ENCODE measurements at places on chromosomes 3 and 15. TPM values are rescaled to one million over a fixed set of nuclear protein-coding genes. Genes with fewer than 3 reads are reported as not detected.

DNA sequence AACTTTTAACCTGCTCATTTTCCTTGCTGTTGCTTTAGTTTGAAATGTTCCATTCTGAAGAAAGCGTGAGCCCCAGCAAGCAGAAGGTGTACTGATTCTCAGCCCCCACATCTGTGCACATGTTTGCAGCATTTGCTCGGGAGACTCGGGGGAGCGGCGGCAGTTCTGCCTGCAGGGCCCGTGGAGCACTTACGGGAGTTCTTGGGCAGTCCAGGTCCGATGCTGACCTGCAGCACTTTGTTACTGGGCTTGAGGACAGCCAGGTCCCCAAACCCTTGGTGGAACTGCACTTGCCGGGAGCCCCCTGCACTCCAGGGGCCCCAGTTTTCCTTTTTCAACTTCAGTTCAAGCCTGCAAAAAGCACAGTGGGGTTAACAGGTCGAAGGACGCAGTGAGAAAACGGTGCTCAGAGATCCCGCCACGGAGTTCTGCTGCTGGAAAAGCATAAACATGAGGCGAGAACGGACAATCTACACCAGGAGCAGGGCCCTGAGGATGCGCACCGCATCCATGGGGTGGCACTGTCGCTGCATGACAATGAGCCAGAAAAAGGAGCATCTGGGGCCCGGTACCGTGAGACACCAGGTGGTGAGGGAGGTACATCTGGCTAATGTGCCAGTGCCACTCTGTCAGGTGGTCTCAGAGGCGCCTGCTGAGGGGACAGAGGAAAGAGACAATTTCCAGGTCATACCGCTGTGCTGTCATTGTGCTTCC is 45.6 kb upstream of the LDHAL6B start:
- peak; percentile 46 for DNase-seq

DNA sequence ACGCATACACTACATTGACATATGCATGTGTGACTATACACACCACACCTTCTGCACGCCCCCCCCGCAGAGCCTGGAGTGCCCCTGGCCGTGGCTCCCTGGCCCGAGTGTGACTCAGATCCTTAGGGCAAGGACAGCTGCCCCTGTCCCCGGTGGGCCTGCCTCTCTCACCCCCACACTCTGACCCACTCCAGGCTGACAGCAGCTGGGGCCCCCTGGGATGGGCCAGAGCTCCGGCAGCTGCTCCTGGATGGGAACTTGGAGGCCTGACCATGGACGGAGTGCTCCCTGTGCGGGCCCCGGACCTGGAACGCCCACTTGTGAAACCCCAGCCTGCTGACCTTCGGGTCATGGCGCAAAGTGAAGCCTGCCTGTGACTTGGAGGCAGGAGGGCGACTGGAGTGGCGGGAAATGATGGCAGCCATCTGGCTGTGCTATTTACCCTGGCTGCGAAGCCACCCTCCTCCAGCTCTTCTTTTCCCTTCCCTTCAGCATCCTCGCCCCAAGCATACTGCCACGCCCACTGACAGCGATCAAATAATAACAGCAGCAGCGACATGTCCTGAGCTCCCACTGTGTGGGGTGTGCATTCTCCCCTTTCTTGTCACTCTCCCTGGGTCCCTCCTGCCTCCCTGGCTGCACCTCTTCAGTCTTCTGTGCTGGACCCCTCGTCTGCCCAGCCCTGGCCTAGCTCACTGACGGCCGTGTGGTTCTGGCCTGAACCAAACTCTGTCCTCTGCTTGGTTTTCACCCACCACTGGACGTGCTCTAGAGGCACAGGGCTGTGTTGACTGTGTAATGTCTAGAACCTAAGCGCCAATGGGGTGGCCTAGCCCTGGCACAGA is 90.7 kb upstream of the MEF2A start:
- no peak for DNase-seq

- DNase-seq: no peak
Measured at GRCh38 chr3:87621667-87622066, 345.3 kb upstream of the POU1F1 start.

DNA sequence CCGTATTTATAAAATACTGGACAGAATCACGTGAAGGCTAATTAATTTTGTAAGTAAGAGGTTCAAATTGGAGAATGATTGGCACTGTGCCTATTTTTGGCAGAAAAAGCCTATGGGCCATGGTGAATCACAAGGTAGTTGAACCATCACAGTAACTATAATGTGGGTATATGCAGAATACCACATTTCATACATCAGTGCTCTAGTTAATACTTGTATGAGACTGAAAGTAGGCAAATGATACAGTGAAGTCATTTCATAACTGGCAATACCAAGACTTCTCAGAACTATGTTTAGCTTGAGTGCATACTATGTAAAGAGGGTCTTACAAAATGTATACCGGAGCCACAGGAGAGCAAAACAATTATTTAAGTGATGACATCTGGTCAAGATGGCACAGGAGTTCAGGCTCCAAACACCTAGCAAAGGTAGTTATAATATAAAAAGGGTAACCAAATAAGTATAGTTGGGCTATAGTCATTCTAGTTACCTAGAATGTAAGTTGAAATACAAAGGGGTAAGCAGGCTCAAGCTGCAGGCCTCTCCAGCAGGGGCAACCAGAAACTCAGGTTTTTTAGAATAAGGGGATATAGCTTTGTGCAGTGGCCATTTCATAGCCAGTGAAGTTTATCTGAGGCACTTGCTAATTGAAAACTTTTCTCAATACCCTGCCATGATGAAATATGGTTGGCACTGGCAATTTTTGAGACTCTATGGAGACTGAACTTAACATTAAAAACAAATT is 19.1 kb downstream of the GPR160 start:
- no peak for DNase-seq

DNA sequence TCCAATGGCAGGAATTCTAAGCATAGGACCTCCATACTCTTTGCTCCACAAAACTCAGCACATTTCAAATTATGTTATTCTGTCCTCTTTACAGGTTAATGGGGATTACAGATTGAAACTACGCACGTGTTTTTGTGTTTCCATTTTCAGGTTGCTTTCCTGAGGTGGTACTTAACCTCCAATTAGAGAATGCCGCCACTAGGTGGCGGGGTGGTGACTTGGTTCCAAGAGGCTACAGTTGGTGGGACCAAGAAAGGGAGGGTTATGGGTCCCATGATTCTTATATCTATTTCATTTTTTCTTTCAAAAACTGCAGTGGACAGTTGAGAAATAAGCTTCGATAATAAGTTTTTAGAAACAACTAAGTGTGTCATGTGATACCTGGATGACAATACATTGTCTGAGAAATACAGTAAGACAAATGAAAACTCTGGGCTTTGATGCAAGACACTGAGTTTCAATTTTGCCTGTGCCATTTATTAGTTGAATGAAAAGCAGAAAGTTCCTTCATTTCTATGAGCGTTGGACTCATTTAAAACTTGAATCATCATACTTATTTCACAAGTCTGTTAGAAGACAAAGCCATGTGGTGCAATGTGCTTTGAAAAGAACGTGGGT is 539.0 kb downstream of the FGF12 start:
- DNase-seq: peak; percentile 71

DNA sequence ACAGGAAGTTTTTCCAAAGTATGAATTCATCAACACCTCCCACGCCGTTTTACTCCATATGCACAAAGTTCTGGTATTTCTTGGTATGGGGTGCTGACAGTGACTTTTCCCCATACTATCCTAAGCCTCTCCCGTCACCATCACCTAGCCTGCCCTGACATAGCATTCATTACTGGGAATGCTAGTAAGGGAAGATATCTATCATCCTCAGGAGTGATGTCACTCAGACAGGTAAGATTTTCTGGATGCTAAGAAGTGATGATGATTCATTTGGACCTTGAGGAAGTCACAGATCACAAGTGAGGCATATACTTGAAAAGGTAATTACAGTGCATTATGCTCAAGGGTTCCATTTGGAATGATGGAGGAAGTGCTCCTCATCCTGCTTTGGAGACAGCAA is 355.1 kb upstream of the STAC start:
- no peak for DNase-seq

The C3orf38 gene
- total RNA-seq: 23.4 TPM

The KLF15 gene
- 5.3 TPM for total RNA-seq

The TRPM1 gene
- not detected for total RNA-seq
